Islet precursor cell (in vitro differentiated cells): ENCODE measurements at places on chromosomes 5 and 9.
A peak's percentile ranks its signal among the peaks of the same experiment; 100 is the strongest.

DNA sequence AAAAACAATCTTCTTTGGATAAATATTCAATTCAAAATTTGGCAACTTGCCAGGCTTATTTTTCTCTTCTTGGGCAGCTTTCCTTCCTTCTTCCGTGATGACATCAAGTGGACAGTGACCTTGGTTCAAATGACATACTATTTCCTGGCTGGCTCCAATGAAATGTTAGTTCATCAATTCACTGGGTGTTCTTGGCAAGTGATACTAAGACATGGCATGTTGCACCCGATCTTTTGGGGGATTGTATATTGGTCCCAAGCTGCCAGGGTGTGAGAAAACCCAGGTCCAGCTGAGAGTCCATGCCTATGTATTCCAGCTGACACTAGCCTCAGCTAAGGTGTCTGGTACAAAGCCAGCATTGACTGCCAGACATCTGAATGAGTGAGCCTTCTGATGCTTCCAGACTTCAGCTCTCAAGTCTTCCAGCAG, 252.9 kb downstream of the MAT2B start:
- no peak for DNase-seq

GRCh38 chr9:27427272-27427643, 96.8 kb upstream of the IFNK start:
- peak; percentile 96 for DNase-seq

GRCh38 chr5:72041654-72042053, 65.6 kb upstream of the MAP1B start:
- DNase-seq: no peak

GRCh38 chr5:95068289-95068910, 216.5 kb downstream of the MCTP1 start:
- no peak for DNase-seq

GRCh38 chr5:160245506-160246086, 16.3 kb downstream of the FABP6 start:
- DNase-seq: no peak
